ENCODE measurements at places on chromosomes 2 and 18.

GRCh38 chr2:73386342-73386868, 769 bp downstream of the ALMS1 start:
- no peak for DNase-seq

DNA sequence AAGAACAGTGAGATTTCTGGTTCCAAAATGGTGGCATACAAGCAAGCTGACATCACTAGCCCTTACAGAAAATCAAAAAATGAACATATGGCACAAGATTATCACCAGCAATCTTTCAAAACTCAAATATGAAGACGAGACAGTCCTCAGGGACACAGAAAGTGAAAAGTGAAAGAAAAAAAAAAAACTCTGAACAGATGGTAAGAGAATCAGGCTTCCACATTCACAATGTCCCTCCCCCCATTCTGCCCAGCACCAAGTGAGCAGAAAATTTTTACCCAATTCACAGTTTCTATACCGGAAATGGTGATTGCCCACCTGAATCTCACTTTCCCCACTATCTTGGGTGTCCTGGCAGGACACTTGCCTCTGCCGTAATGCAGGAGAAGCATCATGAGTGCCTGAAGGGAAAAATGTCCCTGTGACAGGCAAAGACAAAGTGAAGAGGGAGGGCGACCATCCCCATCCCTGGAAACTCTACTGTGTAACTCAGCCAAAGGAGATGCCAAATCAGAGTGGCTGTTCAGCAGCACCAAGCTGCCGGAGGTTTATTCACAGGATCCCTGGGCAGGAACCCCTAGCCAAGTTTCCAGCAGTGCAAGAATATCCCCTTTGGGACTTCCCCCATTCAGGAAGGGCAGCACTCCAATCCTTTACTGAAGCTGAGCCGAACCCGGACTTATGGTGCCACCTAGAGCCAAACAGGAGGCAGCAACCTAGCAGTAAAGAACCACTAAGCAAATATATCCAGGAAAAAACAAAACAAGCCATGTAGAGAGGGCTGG, 312.2 kb downstream of the LRATD1 start:
- peak; percentile 6 for DNase-seq

DNA sequence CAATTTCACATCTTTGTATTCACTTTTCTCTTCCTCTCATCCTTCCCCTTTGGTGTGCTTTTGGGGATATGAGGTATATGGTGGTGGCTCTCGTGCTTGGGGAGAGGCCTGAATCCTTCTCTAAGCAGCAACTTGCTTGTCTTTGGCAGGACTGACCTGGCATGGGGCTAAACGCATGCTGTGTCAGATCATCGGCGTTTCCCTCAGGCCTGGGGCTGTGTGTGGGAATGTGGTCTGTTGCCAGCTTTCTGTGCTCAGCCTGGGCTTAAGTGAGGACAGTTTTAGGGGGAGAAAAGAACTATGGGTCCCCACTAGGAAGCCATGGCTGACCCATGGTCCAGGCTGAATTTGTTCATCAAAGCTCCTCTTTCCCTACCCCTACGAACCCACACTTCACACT, 60.7 kb downstream of the TET3 start:
- peak; percentile 75 for DNase-seq

GRCh38 chr2:217612920-217613319, 389.9 kb downstream of the TNS1 start:
- DNase-seq, result no peak

- no peak for DNase-seq
These were observed 778.5 kb downstream of the BCL11A start for GRCh38 chr2:59774821-59775433.

- peak; percentile 26 for DNase-seq
These were observed 739 bp downstream of the SIX2 start for GRCh38 chr2:45008296-45009129.

DNA sequence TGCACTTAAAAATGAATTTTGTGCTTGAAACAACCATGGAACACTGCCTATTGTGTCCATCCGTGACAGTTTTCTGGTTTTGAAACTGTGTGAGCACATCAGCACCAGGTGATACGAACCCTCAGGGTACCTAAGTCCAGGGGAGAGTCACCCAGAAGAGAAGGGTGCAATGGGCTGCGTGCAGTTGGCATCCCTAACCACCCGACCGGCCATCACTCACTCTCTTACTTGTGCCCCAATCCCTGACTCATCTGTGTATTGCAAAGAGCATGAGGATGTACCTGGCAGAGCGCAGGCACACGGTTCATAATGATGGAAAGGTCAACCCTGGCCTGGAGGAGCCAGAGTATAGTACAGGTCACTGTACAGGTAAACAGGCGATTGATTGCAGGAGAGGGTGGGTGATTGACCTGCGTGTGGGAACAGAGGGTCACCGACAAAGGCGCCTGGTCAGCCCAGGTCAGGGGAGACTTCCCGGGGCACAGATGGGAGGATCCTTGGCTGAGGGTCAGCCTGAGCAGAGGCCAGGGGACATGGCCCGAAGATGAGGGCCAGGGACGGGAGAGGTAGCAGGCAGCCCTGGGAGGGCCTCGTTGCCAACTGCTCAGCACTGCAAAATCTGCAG, 160.3 kb downstream of the SEPTIN10 start:
- DNase-seq, result no peak

DNA sequence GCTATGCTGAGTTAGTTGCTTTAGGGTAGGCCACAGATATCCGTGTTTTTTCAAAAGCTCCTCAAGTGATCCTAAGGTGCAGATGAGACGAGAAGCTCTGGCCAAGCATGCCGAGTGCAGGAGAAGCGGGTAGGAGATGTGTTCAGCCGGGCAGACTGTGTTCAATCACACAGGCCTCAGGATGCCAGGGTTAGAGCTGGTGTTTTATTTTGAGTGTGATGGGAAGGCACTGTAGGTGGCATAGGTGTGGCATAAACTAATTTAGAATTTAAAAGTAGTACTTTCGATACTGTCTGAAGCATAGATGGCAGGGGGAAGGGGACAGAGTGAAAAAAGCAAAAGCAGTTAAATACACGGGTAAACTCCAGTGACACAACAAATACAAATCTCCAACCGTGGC, 30.9 kb downstream of the DPP4 start:
- DNase-seq, result no peak

- no peak for DNase-seq
These were observed 83.2 kb upstream of the BOD1L2 start for GRCh38 chr18:57063601-57064103.

DNA sequence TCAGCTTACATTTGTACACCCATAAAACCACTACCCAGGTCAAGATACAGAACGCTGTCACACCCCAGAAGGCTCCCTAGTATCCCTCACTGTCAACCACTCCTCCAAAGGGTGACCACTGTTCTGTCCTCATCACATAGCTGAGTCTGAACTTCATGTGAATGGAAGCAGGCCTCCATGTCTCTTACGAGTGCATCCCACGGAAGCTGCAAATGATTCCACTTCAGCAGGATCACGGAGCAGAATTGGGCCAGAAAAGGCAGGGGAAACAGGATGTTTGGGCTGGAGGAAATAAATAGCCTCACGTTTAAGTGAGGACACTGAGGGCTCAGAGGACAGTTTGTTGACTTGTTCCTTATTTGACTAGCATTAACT, 38.4 kb downstream of the LBH start:
- DNase-seq, result no peak

GRCh38 chr2:80687524-80687923, 383.0 kb upstream of the LRRTM1 start:
- DNase-seq, result no peak

- peak; percentile 69 for DNase-seq
These were observed 41.4 kb downstream of the STEAP3 start for GRCh38 chr2:119264781-119265692.

DNA sequence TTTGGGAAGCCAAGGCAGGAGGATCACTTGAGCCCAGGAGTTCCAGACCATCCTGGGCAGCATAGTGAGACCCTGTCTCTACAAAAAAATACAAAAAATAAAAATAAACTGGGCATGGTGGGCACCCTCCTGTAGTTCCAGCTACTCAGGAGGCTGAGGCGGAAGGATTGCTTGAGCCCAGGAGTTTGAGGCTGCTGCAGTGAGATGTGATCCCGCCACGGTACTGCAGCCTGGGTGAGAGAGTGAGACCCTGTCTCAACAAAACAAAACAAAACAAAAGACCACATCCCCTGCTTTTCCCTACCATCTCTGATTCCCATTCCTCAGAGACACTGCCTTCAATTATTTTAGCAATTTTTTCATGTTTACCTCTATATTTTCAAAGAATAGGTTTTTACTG, 3.9 kb upstream of the RNF103 start:
- no peak for DNase-seq

GRCh38 chr18:37481072-37481471, 84.5 kb downstream of the CELF4 start:
- DNase-seq, result no peak

- peak; percentile 97 for DNase-seq
These were observed 110.6 kb upstream of the SIX2 start for GRCh38 chr2:45119855-45120254.

DNA sequence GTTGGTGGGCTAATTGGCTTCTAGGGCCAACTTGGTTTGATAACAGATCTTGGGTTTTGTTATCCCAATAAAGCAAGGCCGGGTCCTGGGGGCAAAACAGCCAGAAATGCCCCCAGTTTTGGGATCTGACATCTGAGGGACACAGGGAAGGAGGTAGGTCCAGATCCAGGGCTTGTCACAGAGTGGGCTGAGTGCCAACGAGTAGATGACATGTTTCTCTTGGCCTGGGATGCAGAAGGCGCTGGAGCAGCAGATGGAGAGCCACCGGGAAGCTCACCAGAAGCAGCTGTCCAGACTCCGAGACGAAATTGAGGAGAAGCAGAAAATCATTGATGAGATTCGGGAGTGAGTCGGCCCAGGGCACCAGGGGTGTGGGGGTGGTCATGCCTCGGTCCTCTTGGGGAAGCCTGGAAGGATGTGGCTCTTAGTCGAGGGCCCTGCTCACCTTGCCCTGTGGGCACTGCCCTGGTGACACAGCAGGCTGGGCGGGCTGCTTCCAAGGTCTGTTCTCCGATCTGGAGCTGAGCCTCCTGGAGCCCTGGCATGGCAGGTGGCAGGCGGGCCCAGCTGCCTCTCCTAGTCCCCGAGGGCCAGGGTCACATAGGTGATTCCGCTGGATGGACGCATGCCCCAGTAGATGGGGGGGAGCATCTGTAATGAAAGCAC, 40.2 kb upstream of the LYPD6B start:
- no peak for DNase-seq

DNA sequence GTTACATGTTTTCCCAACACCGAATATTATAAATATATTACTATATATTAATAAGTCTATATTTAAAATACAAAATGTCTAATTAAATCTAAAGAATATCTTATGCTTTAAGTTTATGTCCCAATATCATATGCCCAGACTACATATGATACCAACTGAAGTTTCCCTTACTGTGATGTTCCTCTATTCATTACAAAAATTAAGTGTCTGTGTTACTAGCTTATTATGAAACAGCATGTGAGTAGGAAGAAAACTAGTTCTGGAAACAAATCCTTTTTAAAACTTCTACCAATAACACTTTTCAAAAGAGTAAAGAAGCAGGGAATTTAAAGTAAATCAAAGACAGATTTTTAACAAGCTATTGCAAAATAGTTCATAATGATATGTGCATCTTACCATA, 17.8 kb downstream of the HNRNPLL start:
- no peak for DNase-seq

DNA sequence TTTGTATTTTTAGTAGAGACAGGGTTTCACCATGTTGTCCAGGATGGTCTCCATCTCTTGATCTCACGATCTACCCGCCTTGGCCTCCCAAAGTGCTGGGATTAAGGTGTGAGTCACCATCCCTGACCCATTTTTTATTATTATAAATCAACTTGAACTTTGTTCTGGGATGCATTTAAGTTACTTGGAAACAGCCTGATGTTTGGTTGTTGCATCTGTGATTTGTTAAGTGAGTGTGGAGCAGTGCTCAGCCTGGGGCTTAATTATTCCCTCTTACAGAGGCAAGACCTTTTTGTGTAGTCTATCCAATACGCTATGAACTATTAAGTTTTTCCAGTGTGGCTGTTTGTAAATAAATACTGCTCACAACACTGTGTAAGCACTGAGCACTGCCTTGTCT, 32.6 kb downstream of the MTA3 start:
- peak; percentile 10 for DNase-seq

DNA sequence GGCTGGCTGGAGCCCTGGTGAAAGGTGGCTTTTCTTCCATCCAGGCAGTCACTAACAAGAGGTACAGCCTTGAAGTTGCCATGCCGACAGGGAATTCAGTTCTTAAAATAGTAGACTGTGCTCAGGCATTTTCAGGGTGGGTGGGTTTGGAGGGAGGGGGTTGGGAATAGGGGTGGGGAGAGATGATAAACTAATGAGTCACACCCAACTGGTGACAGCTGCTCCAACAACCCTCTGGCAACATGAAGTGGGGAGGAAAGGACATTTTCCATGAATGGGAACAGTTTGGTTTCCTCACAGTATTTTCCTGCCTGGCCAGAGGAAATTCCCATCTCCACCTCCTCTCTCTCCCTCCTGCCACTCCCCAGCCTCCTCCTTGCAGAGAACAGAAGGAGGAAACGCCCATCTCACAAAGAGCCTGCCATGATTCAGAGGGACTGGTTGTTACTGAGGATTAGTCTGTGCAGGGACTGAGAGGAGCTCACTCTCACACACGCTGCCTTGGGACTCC, 113.0 kb upstream of the SLC1A4 start:
- peak; percentile 87 for DNase-seq

DNA sequence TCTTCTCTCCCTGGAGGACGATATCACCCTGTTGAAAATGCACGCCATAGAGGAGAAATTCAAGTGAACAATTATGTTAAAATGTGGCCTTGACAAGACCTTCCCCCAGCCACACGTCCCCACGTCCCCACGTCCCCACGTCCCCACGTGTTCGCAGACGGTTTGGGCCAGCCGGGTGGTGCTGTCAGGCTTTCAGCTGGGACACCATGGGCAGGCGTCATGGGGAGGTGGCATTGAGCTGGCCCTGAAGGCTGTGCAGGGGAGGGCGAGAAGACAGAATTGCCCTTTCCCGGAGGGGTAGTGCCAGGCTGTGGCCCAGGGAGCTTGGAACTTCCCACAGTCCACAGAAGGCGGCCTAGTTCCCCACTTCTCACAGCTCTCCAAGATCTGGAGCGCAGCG, 240.7 kb upstream of the RAB6C start:
- no peak for DNase-seq

DNA sequence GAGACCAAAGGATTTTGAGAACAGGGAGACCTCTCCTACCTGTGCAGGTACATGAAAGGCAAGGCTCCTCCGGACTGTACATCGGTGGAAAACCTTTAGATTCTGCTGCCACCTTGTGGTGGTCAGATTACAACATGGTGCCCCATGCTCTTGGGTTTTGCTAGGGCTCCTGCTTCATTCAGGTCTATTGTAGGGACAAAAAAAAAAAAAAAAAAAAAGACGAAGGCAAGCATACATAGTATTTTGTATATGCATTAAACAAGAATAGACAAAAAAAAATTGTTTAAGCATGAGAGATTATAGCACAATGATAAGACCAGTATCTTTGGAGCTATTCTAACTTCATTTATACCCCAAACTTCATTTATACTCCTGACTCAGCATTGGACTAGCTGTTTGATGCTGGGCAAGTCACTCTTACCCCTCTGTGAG, 27.4 kb upstream of the SPR start:
- peak; percentile 62 for DNase-seq

- no peak for DNase-seq
These were observed 141.3 kb downstream of the ASB1 start for GRCh38 chr2:238567996-238568395.

- DNase-seq, result peak; percentile 2
These were observed 294.3 kb upstream of the KCNH7 start for GRCh38 chr2:163132850-163133249.

Measured in EH (cell line).